ENCODE measurements at places on chromosomes 4 and X.

GRCh38 chr4:145042601-145043285 is 55.3 kb downstream of the ANAPC10 start:
- no peak for DNase-seq

- no peak for DNase-seq
Measured at GRCh38 chr4:1493540-1494287, 87.5 kb upstream of the NKX1-1 start.

GRCh38 chrX:2969021-2969420 is 37.3 kb upstream of the ARSH start:
- no peak for DNase-seq

GRCh38 chr4:98937986-98938720 is 9.2 kb upstream of the EIF4E start:
- DNase-seq, result no peak

GRCh38 chrX:57822818-57823217 is 87.4 kb downstream of the ZXDA start:
- DNase-seq, result no peak

DNA sequence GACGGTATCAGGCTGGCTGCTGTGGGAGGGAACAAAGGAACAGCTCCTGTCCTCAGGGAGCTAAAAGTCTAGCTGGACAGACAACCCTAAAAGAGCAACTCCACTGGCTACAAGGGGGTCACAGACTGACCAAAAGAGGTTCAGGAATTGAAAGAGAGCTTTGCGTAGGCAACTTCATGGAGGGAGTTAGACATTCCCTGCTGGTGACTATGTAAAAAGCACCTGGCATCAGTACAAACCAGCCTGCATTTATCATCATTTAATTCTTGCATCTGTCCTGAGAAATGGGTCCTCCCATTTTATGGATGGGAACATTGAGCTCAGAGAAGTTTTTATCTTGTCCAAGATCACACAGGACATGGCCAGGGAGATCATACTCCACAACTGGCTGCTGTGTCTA is 1.4 kb upstream of the LGI2 start:
- DNase-seq, result no peak

DNA sequence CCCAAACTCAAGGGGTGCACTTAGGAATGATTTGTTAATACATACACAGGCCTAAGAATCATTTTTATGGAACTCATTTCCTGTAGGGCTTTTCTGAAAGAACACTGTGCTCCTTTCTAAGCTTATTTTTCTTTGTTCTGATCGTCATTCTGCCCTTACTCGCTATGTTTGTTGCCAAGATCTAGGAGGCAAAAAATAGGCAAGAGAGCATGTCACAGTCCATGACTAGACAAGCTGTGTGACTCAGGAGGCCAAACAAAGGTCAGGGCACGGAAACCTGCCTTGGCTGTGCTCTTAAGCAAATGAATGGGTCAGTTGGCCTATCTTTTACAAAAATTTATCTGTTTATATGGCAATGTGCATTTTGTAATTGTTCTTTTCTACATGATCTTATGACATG is 42.5 kb upstream of the C1GALT1C1 start:
- DNase-seq, result no peak

- DNase-seq, result no peak
Measured at GRCh38 chrX:7390441-7390840, 242.5 kb upstream of the PUDP start.

DNA sequence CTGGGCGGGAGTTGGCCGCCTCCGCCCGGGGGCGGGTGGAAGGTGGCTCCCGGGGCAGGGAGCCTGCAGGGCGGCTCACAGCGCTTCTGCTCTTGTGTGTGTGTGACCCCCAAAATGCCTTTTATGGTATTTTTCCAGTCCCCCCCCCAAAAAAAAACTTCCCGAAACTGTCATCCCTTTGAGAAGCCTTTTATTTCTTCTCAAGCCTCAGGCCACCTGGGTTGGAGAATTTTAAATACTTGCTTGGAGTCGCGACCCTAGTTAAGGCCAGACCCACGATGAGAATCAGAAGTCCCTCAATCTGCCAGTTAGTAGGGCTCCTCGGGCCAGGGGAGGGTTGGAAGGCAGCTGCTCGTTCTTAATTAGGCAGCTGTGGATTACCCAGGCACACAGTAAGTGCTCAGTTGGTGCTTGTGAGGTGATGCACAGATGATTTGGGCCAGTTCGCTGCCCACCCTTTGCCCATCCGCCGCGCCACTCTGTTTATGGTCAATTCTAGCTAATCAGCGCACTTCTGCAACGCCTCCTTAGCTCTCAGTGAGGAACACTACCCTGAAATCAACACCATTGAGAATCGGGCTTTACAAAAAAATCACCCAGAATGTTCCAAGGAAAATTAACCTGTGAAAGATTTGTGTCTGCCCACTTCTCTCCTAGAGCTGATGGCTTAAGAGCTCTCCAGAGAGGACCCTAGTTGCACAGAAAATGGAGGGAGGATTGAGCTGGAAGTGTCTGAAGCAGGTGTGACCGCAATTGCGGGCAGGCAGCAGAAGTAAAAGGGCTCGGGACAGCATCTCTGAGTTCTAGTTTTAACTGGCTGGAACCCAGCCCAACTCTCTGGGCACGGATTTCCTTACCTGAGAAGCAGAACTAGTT is 648 bp upstream of the SCD5 start:
- no peak for DNase-seq

- no peak for DNase-seq
Measured at GRCh38 chrX:71256856-71257255, 2.9 kb upstream of the ZMYM3 start.

DNA sequence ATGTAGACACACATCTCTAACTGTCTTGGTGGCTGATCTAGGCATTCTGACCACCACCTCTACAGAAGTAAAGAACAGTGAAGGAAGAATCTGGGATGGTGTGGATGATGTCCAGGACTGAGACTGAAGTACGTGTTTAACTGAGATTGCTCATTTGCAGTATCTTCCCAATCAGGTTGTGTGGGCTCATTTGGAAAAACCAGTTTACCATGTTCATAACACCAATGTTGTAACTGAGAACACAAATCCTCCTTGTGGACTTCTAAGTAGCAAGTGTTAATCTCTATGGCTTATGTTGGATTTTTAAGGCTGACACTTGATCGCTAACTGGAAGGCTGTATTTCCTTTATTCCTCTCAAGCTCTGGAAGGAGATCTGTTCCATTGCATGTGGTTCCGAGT is 144.7 kb downstream of the ZNF518B start:
- no peak for DNase-seq

GRCh38 chr4:153204247-153204671 is at the start of gene TRIM2:
Gene TRIM2, plus strand, starts transcription at chr4:153204443. Its CDS starts 88 bp downstream, at chr4:153204531.
- no peak for DNase-seq

DNA sequence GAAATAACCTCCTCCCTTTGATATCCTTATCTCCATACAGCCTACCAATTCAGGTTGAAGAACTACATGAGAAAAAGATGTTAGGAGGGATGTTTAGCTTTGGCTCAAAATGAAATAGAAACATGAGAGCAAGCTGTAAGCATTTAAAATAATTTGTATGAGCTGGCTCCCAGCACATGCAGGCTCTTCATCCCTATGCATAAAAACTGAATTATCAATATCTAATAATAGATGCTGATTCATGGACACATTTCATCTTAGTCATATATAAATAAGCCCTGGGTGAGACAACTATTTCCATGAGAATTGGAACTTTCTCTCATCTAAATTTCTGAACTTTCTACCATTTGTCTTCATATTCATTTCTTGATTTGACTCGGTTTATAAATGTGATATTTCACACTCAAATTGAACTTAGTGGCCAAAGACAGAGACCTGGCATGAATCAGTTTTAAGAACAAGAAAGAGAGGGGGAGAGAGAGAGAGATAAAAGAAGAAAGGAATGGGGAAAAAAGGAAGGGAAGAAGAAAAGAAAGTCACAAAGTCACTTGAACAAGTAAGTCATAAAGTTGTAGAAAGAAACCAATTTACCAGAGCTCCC is 48.9 kb upstream of the GPR174 start:
- no peak for DNase-seq

DNA sequence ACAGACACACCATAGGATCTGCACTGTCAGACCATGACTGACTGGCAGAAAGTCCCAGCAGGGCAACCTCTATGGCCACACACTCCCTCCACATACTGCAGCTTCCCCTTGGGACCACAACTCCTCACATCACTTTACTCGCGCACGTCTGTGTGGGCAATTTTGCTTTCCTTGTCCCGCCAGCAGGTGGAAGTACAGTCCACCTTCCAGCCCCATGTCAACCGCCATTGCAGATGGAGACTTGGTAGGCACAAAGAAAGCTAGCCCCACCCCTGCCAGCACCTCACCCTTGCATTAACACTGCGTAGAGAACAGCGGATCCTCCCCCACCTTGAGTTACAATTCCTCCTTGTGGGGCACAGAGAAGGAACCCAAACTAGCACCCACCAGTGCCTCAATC is 74.4 kb upstream of the NAP1L2 start:
- DNase-seq, result no peak

- no peak for DNase-seq
Measured at GRCh38 chr4:75878246-75878756, 24.0 kb downstream of the PPEF2 start.

DNA sequence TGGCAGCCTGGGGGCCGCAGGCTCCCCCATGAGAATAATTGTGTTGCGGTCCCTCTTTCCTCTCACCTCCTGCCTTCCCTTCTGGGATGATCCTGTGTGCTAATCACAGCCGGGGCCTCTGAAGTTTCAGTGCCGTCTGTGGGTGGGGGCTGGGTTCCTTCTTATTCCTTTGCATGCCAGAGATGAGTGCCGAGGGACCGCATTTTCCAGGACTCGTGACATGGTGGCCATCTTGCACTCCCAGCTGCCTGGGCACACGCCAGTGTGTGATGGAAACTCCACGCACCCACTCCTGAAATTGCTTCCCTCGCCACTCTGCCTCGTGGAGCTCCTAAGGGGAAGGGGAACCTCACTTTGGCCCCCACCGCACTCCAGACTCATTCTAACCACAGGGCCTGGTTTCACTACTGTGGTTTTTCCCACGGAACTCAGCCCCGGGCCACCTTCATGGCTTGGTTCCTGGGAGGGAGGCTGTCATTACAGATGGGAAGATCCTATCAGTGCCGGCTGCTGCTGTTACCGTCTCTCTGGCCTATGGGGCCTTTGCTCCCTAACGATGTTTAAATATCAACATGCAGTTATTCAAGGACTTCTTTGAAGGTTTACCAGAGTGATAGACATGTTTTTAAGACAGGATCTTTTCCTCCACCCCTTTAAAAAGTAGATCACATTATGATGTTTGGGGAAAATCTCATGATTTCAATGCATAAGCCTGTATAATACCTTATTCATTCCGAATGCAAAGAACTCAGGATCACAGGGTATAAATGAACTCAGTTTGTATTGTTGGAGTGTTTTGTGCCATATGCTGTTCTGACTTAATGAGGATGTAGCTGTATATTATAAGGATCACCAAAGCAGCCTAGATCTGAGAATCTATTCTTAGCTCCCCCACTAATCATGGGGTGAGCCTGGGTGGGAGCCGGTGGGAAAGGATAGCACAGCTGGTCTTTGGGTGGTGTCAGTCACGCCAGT is 89.6 kb downstream of the SORCS2 start:
- no peak for DNase-seq

DNA sequence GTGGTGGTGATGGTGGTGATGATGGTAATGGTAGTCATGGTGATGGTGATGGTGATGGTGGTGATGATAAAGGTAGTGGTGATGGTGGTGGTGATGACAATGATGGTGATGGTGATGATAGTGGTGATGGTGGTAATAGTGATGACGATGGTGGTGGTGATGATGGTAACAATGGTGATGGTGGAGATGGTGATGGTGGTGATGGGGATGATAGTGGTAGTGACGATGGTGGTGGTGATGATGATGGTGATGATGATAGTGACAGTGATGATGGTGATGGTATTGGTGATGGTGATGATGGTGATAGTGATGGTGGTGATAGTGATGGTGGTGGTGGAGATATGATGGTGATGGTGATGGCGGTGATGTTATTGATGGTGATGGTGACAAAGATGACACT is 108.4 kb upstream of the NKX1-1 start:
- DNase-seq, result no peak

GRCh38 chrX:3443184-3443583 is 96.7 kb upstream of the MXRA5 start:
- DNase-seq, result no peak

GRCh38 chrX:131792789-131793462 is 230.2 kb upstream of the STK26 start:
- peak; percentile 83 for DNase-seq

- no peak for DNase-seq
Measured at GRCh38 chr4:152099981-152100378, 339.2 kb upstream of the GATB start.

GRCh38 chr4:158871335-158871724 is 102.5 kb downstream of the FNIP2 start:
- DNase-seq, result no peak

- DNase-seq, result no peak
Measured at GRCh38 chr4:4864443-4864939, 5.0 kb downstream of the MSX1 start.

GRCh38 chrX:53997724-53998123 is 46.5 kb downstream of the PHF8 start:
- no peak for DNase-seq

DNA sequence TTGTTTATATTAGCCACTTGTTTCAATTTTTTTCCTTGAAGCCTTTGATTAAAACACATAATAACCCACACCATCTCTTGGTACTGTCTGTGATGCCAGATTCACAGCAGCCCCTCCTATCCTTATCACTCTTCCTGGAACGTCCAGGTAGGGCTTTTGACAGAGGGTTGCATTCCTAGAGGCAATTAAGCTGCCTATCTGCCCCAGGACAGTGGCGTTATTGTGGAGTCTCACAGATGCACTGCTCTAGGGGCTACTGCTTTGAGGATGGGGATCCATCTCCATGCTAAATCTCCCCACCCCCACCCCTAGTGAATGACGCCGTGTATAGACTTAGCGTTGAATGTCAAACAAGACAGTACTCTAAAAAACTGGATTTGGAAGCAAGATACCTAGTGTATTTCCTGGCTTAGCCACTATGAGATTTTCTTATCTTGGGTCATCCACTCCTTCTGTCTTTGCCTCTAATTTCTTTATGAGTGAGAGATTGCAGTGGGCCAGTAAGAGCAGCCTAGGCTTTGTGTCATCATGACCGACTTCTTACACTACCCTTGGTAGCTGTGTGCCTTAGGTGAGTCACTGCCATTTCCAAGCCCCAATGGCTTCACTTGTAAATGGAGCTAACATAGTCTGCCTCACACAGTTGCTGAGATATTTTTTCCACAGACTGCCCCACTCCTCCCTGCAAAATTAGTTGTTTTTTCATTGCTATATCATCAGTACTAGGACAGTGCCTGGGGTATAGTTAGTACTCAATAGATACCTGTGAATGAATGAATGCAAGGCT is 90.9 kb downstream of the EGF start:
- no peak for DNase-seq

DNA sequence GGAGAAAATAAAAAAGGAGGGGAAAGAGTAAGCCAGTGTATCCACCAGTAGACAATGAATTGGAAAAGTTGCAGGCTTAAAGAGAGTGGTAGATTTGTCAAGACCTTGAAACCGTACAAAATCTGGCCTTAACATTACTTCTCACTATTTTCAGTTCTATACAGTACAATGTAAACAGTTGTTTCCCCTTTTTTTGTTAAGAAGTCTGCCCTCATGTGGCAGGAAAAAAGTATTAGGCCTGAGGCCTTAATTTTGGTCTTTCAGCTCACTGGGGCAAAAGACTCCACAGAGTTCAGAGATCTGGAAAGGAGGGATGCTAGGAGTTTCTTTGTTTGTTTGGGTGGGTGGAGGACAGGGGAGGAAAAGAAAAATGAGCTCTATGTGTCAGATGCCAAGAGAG is 92.8 kb upstream of the CCDC160 start:
- DNase-seq, result no peak

All from T-helper 22 cell (primary cell).